IPS DF 19.7 (cell line): ENCODE measurements at places on chromosomes 3 and 15.

GRCh38 chr3:12932754-12933153 is 91.4 kb upstream of the RPL32 start:
- no peak for DNase-seq

- no peak for DNase-seq
Observed at GRCh38 chr15:38029736-38030135, 95.3 kb downstream of the TMCO5A start.

DNA sequence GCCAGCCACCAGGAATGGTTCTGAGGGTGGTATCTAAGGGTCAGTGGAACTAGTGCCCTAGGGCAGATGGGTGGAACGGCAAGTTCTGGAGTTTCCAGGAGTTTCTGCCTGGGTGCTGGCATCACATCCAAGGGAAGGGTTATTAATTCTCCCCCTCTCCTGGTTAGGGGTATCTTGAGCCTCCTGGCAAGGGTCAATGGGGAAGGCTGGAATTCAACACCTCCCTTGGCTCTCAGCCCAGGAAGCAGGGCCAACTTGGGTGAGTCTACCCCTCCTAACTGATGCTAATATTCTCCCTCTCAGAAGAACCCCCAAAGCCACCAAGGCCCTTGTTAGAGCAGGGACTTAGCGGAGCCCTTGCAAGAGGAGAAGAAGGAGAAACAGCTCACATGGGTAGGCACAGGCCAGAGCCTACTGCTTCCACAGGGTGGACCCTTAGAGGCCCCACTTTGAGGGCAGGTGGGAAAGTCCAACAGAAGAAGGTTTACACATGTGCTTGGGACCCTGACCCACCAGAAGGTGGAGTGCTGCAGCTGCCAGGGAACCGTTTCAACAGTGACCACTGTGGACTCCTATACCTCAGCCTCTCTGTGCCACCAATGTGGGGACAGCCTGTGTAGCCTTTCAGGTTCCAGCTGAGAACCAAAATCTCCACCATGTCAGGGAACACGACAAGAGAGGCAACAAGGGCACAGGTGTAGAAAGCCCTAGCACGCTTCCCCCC is 3.3 kb downstream of the TMEM115 start:
- no peak for DNase-seq

- no peak for DNase-seq
Observed at GRCh38 chr3:7461202-7461825, 600.4 kb downstream of the GRM7 start.

DNA sequence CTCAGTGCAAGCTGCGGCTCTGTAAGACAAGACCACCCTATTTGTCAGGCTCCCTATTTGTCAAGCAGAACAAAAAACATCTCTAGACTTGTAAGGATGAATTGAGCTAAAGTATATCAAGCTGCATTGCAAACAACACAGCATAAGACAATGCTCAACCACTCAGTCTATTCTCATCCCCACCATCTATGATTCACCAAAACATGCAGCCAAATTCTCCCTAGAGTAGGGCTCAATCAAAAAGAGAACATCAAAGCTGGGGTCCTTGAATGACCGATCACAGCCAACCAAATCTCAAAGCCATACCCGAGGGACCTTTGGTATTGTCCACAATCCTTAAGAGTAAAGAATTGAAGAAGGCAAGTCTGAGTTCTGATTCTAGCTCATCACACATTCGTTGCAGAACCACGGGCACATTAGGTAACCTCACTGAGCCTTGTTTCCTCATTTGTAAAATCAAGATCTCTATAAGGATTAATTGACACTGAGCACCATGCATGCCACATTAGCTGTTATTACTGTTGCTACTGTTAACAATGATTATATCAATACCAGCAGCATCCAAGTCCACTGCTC is 31.2 kb downstream of the RFTN1 start:
- DNase-seq, result no peak
